ENCODE measurements at places on chromosomes 12 and 14. TPM values are rescaled to one million over a fixed set of nuclear protein-coding genes. Genes with fewer than 3 reads are reported as not detected.

DNA sequence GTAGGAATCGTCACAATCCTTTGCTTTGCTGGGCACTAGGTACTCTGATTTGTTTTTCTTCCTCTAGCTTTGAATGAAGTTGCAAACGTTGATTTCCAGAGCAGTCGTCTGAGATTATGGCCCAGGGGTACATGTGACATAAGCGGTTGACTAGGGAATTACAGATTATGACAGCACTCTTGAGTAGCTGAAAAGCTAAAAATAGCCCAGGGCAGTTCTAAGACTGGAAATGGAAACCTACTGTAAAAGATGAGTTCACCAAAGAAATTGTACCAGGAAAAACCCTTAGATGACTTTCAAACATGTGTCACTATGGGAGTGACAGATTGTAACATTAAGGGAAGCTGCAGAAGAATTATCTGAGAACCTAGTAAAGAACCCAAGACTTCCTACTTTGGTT lies 108.5 kb downstream of the ANO6 start:
- no peak overlapping the region for H3K27ac ChIP-seq
- DNase-seq: no peak
- no peaks in the 10 kb centered on the region for H3K4me1 ChIP-seq
- H3K4me3 ChIP-seq: no peak overlapping the region
- no peaks in the 10 kb centered on the region for H3K36me3 ChIP-seq

- no peak overlapping the region for H3K4me3 ChIP-seq
- no peaks in the 10 kb centered on the region for H3K4me1 ChIP-seq
- H3K36me3 ChIP-seq: peaks cover 6% of the 10 kb centered on the region
- H3K27me3 ChIP-seq: no peaks in the 10 kb centered on the region
Observed at GRCh38 chr14:99402950-99403349, 77.7 kb downstream of the SETD3 start.

- no peak for DNase-seq
- H3K27ac ChIP-seq: no peak overlapping the region
- H3K27me3 ChIP-seq: no peaks in the 10 kb centered on the region
- no peaks in the 10 kb centered on the region for H3K36me3 ChIP-seq
Observed at GRCh38 chr14:97155814-97156213, 358.6 kb downstream of the VRK1 start.

DNA sequence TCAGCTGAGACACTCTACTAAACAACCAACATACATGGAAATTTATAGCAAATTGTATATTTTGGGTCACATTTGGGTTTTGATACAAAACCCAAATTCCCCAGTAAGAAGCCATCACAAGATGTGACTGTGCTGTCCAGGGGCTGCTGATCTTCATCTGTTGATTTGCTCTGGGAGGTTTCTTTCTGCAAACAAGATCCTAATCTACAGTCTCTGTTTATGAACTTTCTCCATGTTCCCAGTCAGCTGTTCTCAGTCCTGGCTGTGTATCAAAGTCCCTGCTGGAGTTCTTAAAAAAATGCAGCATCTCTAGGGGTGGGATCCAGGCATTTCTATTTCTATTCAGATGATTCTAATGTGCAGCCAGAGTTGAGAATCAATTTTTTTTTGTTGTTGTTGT lies 85.1 kb downstream of the ATP23 start:
- no peak overlapping the region for H3K4me3 ChIP-seq
- H3K4me1 ChIP-seq: no peaks in the 10 kb centered on the region
- H3K27me3 ChIP-seq: no peaks in the 10 kb centered on the region
- peak; percentile 30 for DNase-seq
- H3K36me3 ChIP-seq: no peaks in the 10 kb centered on the region

The PPP4R4 gene
- total RNA-seq: 0.32 TPM

The B4GALNT3 gene
- total RNA-seq: 16.3 TPM

The BHLHE41 gene
- total RNA-seq: 31.5 TPM
